CD4-positive, alpha-beta T cell treated with Interleukin-6 at 100 ng/mL for 8 hours (primary cell): ENCODE measurements at places on chromosomes 11 and 22.

DNA sequence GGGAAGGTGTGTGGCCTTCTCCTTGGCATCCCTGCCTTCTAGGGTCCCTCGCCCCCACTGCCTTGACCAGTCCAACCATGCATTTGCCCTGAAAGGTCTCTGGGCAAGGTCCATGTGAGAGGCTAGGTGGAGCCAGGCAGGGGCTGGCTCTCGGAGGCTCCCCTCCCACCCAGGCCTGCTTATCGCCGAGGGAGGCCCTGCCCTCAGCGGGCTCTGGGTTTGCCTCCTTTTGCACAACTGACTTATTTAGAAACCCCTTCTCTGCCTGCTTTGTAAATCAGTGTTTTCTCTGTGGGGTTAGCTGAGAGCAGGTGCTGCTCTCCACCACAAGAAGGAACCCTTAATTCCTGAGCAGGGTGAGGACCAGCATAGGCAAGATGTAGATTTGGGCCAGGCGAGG, 47.7 kb downstream of the CD82 start:
- DNase-seq, result no peak

GRCh38 chr22:22595001-22595835, 36.2 kb upstream of the PRAME start:
- DNase-seq, result no peak

DNA sequence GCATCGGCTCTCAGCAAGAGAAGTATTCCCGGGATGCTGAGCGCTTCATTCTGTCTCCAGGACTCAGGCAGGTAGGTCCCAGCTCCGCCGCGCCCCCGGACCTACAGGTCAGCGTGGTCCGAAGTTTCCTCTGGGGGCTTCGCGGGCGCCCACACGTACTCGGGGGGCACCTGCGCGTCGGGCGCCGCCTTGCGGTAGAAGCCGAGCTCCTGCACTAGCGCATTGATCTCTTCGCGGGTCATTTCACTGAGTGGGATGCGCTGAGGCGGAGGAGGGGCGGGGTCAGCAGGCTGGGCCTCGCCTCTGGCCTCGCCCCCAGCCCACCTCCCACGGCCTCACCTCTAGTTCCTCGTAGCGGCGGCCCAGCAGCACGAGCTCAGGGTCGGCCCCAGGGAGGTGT, 2.5 kb downstream of the SELENOM start:
- DNase-seq, result no peak

- no peak for DNase-seq
Measured at GRCh38 chr22:48511781-48512327, 1315.8 kb downstream of the BRD1 start.

DNA sequence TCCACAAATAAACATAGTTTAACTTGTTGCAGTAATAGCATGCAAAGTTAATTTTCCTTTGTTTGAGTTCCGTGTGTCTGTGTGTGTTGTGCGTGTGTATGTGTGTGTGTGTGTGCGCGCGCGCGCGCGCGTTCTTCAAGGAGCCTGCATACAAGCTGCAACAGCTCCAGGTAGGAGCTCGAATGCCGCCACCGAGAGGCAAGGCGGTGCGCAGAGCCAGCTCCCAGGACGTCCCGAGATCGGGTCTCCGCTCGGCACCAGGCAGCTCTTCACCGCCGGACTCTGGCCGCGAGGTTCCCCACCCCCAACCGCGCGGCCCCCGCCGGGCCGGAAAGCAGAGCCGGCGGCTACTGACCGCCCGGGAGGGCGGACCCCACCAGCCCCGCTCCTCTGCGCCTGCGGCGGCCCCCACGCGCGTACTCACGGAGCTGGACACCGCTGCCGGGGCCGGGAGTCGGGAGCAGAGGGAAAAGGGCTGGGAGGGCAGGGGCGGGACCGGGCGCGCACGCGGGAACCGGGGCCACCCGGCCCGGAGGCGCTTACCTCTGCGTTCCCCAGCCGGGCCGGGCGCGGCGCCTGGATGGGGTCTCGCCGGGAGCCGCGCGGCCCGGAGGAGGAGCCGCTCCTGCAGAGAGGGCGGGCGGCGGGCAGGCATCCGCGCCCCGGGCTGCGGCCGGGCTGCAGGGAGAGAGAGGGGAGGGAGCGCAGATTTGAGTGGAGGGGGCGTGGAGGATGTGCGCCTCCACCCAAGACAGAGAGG, 40.4 kb upstream of the AKIP1 start:
- no peak for DNase-seq

GRCh38 chr22:39496131-39496838, 5.8 kb upstream of the MIEF1 start:
- DNase-seq, result peak; percentile 53

- DNase-seq, result no peak
Measured at GRCh38 chr11:45147891-45148675, 1.6 kb downstream of the PRDM11 start.

DNA sequence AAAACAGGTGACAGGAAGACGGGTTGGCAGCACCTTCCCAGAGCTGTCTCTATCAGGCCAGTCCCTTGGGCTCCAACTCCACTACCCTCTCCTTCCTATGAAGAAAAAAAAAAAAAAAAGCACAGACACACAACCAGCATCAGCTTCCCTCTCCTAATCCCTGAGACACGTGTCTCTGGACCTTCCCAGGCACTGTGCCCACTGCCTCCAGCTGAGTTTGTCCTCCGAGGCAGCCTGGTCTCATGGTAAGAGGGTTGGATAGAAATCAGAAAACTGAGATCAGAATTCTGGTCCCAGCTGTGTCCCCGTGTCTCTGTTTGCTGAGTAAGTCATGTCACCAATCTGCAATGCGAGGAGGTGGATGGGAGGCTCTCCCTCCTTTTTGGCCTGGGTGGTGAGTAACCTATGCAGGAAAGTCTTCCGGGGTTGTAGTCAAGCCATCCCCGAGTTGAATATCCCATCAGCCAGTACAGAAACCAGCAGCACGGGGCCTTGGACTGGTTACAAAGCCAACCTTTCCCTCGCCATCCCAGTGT, 193.7 kb upstream of the TBCEL start:
- no peak for DNase-seq

DNA sequence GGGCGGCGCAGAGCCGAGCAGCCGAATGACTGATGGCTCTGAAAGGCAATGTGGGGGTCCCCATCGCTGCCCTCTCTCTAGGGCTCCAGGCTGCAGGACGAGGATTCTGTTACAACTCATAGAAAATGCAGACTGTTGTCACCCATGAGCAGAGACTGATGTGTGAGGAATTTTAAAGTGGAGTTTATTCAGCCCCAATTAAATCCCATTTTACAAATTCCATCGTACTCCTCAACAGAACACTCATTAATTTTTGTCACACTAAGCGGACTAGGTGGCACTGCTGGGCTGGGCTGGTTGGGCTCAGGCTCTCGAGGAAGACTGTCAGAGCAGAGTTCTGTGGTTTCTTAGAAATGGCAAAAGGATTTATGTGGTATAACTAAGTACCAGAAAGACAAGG, 102.6 kb upstream of the SPON1 start:
- DNase-seq, result peak; percentile 48

DNA sequence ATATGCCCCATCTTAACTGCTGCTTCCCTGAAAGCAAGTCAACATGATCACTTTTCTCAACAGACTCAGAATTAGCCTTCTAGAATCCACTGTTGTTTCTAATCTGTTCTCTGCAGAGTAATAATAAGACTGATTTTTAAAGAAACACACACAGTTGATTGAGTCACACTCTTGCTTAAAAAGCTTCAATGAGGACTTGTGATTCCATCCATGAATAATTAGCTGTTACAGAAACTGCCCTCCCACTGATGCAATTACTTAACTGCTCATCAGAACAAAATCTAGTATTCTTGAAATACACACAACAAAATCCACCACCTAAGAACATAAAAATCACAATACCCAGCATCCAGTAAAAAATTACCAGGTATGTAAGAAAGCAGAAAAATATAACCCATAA, 100.5 kb upstream of the TIMP3 start:
- no peak for DNase-seq

GRCh38 chr11:98155696-98156095, 865.1 kb upstream of the CNTN5 start:
- DNase-seq, result no peak

- no peak for DNase-seq
Measured at GRCh38 chr22:39655004-39655579, 84.5 kb downstream of the CACNA1I start.

DNA sequence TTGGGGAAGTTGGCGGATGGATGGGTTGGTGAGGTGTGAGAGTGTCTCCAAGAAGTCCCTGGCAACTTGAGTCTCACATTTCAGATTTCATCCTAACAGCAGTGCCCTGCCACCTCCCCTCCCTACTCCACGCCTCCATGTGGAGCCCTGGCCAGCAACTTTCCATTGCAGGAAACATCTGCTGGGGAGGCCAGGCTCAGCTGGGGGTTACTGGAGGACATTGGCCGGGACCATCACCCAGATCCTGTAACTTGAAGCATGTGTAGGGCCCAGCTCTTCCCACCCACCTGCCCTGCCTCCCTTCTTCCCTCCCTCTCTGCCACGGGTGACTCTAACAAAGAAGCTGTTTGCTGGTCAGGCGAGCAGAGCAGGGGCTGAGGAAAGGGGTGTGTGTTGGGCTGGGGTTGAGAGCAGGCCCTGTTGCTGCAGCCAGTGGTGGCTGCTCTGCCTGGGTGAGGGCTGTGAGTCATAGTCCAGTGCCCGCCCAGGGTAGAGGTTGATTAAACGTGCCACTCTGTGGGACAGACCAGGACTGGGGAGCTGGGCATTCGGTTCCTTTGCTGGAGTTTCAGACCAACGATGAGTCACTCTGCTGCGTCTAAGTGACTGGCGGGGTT, 64.0 kb downstream of the SCN3B start:
- no peak for DNase-seq

DNA sequence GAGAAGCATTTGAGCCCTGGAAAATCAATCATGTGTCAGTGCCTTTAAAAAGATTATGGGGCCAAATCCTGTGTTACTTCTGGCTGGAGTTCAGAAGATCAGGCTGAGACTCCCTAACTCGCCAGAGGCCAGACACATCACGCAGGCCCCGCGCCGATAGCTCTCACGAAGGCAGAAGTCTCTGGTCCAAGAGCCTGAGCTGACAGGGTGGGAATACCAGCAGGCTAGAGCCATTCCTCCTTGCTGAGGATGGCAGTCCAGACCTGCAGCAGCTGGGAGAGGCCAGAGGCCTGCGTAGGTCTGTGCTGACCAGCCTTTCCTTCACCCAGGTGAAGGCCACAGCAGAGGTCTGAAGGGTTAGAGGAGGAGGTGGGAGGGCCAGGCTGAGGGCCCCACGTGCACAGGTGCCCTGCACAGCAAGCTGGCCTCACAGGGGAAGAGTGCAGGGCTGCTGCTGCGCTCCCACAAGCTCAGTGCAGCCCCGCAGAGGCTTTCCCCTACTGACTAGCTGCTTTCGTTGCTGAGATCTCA, 52.9 kb downstream of the ST14 start:
- DNase-seq, result no peak

GRCh38 chr11:95104121-95104830, 14.6 kb downstream of the ENDOD1 start:
- no peak for DNase-seq

- DNase-seq, result no peak
Measured at GRCh38 chr11:14980854-14981253, 8.7 kb upstream of the CALCA start.

DNA sequence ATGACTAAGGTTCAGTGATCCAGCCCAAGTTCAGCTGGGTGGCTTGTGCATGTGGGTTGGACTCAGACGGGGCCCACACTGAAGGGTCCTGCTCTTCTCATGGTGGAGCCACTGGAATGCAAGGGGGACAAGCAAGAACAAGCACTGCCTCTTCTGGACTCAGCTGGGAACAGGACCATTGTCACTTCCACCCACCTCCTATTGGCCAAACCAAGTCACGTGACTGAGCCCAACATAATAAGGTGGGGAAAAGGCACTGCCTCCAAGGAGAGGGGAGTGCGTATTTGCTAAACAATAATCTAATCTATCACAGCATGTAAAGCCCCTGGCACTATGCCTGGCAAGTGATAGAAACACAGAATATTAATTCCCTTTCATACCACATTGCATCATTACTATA, 87.1 kb downstream of the CHST1 start:
- no peak for DNase-seq

DNA sequence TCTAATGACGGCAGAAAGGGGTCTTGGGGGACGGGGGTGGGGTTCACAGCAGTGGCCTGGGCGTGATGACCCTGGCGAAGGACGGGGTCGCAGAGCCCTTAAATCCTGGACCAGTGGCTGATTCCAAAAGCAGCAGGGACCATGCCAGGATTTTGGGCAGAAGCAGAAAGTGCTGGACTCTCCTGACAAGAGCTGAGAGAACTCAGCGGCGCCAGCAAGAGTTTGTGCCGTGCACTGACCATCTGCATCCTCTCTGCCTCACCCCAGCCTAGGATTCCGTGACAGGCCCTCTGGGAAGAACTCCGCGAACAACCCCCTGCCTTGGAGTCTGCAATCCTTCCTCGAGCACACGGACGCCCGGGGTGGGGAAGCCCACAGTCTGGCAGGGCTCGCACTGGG, 644 bp upstream of the NDUFV1 start:
- no peak for DNase-seq

GRCh38 chr11:1501421-1502167, 15.0 kb upstream of the MOB2 start:
- DNase-seq, result no peak

DNA sequence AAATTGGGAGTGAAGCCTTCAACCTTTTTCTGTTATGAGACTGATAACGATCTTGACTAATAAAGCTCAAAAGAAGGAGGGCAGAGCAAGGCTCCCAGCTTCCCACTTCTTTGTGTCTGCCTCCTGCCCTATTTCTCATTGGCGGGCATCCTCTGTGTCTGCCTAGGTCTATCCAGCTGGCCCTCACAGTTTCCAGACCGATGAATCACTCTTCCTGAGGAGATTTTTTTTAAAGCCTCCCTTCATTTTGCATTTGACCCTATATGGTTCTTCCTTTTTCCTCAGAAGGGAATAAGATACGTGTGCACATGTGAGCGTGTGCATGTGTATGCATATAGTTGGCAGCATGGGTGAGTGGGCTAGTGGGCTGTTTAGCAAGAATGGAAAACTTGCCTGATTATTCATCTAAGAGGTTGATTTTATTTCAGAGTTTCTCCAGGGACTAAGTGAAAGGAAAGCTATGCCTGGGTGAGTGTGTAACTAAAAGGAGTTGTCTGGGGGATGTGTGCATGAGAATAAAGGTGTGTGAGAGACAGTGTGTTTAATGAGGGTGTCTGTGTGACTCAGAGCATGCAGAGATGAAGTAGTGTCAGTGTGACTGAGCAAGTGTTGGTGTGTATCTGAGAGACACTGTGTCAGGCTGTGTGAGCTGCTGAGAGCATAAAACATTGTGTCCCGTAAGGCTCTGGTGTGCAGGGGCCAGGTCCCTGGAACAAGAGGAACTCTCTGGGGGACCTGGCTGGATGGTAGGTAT, 12.2 kb downstream of the PHLDB1 start:
- DNase-seq, result no peak

GRCh38 chr11:86625981-86626380, 46.4 kb downstream of the ME3 start:
- no peak for DNase-seq
